ENCODE measurements at places on chromosomes 3 and 15.

- DNase-seq = no peak
These were observed 13.3 kb upstream of the MINAR1 start for GRCh38 chr15:79418693-79419279.

- no peak for DNase-seq
These were observed 34.8 kb upstream of the CFAP20DC start for GRCh38 chr3:59084583-59084982.

DNA sequence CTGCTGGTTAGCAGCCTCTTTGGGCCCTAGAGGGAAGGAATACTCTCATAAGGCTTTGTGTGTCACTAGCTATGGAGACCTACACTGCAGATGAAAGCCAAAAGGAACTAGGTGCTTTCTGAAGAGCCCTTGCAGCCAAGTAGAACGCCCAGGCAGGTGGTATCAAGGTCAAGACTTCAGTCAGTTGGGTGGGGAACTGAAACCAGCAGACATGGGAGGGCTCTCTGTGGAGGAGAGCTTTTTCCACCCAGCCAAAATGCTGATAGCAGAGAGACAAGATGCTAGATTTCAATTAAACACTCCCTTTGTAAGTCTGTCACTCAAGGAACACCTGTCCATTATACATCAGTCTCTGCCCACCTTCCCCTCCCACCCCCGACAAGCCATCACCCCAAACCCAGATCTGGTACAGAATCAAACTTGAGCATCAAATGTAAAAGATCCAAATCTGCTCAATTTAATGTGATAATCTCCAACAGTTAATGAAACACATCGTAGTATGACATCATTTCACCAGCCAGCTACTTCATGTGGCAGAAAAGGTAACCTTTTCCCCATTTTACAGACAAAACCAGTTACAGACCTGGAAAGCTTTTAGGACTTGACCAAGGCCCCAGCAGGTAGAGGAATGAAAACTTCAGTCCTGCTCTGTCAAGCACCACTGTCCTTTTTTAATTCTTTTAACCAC lies 14.6 kb downstream of the MRPS25 start:
- DNase-seq = no peak

DNA sequence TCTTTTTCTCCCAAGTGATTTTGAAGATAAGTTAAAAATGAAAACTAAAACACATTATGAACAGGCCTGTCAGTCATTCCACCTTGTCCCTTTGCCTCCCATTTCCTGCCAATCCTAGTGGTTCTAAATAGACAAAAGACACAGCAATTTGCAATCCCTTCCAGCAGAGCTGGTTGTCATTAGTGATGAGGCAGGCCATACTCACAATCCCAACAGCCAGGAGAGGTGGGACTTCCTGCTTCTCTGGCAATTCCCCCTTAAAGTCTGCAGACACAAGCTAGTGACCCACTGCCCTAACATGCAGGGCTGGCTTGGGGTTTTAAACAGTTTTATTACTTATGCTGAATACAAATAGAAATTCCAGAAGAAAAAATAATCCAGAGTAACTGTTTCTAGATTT lies 38.4 kb upstream of the RBP1 start:
- no peak for DNase-seq

DNA sequence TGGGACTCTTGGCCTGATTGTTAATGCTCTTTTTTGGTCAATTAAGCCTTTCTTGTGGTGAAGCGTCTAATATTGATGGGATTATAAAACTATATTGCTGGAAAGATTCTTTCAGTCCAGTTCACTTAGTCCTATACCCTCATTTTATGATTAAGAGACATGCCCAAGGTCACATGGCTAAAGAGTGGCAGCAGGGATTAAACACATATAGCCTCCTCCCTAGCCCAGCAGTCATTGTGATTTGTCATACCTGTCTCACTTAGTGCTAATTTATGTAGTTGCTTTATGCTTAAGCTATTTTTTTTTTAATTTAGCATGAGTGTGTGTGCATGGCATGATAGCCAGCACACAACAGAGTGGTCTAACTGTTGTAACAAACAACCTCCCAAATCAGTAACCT lies 9.5 kb downstream of the PARP14 start:
- DNase-seq = no peak

All from stimulated activated CD8-positive, alpha-beta memory T cell treated with anti-CD3 and anti-CD28 coated beads, Interleukin-2, amount 100 ng/mL, for 48 hours (primary cell).